CD4-positive, alpha-beta T cell treated with Interleukin-2 at 100 ng/mL for 4 hours (primary cell): ENCODE measurements at places on chromosomes 3 and 15.

GRCh38 chr3:179476215-179476614 is 24.9 kb upstream of the GNB4 start:
- DNase-seq: no peak

DNA sequence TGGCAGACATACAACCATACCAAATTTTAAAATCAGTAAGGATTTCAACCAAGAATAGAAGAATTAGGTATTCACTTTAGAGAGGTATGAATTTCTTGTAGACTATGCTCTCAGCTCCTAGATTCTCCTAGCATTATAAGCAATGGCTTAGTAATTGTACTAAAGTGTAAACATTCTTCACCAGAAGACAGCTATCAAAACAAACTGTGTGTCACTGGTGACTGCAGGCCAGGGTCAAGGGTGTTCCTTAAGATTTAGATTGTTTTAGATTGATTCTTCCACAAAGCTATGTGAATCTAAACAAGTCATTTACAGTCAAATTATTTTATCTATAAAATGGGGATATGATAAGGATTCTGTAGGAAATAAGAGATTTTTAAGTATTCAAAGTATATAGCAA is 23.1 kb upstream of the GP5 start:
- DNase-seq: no peak

DNA sequence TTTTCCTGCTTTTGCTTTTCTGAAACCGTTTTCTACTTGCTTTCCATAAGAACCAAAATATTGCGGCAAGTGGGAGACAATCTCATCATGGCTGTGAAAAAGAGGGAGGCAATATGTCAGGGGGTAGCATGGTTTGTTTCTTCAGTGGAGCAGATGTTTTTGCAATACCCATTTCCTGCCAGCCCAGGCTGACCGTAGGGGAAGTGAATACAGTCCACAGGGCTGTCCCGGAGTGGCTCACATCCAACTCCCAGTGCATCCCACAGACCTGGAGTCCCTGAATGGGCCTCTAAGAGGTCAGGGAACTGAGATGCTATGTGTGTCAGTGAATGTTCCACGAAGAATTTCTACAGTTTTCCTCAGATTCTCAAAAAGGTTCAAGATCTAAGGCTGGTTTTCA is 69.6 kb downstream of the EPHB1 start:
- DNase-seq: no peak

DNA sequence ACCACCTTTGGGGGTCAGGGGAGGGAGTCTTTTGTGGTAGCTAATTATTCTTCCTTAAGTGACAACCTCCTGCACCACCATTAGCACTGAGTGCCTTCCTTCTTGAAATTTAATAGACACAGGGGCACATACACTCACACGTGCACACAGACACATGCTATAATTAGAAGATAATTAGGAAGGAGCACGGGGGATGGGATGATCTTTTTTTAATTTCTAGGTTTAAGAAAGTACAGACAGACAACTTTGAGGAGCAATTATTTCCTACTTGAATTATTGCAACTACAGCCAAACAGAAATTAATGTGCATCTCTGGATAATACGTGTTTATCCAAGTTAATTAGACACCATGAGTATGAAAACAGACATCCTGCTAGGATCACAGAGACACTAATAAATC is 44.8 kb upstream of the GUCA1C start:
- no peak for DNase-seq

DNA sequence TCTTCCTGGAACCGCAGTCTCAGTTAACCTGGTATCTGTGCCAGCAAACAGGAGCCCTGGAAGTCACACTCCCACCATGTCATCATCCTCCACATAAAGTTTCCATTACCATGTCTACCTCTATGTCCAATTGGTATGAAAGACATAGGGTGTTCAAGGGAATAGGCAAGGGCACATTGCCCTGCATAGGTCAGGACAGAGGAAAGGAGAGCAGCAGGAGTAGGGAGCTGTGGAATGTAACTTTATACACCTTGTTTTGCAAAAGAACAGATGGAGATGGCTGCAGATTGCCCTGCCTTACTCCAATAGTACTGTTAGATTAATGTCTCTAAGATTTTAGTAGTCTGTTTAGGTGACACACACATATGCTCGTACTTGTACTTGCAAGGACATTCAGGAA is 1056.4 kb downstream of the NTRK3 start:
- no peak for DNase-seq

DNA sequence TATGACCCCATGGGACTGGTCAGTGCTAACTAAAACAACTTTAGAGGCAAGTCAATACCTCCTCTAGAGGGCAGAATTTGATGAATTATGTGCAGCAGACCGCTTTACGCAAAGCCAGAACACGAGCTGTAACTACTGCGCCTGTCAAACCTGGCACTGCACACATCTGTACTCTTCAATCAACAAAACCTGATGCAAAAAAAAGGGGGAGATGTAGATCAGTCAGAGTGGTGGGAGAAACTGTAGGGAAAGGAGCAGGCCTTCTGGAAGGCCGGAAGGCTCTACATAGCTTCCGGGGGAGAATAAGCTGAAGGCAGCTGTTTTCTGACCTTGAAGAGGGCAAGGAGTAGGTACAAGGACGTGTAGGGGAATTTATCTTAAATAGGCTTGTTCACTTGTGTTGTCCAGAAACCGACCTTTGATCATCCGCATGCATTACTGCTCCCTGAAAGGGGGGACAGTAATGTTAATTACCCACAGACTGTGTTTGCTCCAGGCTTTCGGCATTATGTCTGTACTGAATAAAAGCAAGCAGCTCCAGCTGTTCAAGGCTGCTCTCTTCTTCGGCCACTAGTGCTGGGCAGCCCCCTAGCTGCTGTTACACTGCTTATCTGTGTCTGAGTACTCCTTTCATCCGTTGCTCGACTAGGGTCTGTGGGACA is 41.0 kb downstream of the GPR160 start:
- DNase-seq: no peak

DNA sequence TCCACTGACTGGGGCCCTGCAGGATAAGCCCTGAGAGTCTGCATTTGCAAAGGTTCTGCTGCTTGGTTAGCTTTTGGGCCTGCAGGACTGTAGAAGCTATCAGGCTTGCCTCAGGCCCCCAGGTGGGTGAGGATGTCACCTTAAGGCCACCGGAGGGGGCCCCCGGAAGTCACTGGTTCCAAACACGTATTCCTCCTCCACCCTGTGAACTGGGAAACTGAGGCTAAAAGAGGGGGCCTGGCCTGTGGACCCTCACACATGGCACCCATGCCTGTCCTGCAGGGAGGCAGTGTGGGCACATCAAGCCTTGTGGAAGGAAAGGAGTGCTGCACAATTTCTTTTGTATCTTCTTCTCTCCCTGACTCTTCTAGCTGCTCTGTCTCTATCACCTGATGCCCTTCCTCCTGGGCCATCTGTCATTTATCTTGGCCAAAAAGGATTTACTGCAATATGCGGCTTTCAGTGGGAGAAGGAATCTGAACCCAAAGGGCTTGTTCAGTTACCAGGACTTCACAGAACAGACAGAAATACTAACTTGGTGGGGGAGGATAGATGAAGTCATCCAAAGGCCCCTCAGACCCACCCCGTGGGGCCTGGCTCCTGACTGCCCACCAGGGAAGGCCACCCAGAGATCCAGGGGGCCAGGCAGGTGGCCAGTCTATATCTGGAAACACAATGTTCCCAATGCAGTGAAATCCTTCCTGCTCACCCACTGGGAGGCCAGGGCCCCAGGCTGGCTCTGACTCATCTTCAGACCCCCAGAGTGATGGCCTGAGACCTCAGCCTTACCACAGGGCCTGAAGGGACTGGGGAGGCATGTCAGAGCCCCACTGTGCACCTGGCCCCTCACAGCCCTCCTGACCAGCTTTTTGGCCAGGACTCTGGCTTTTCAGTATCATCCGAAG is 18.3 kb downstream of the UBAP1L start:
- DNase-seq: no peak

DNA sequence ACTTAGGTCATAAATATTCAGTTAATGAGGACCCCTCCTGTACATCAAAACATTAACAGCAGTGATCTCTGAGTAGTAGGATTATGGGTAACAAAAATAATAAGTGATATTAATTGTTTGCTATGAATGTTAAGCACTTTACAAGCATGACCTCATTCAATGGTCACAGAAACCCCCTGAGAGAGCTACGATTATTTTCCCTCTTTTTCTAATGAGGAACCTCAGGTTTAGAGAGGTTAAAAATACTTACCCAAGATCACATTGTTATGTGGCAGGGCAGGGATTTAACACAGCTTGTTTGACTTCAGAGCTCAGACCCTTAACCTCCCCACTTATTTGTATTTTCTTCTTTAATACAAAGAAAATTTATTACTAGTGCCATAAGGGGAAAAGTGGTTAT is 228.2 kb downstream of the TBL1XR1 start:
- no peak for DNase-seq

DNA sequence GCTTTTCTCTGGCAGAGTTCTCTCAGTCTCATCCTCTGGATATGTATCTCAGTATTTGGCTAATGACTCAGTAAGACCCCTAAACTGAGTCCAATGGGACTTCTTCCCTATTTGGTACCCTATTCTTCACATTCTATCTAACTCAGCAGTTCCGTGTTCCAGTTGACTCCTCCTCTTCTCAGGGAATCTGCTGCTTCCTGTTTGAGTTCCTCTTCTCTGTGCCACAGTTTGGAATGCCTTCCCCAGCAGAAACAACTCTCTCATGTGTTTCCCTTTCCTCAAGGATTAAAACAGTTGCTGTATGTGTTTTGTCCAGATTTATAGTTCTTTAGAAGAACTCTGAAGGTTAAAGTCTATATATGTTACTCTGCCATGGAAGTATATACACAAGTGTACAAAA is 344.0 kb upstream of the RARB start:
- DNase-seq: no peak

- no peak for DNase-seq
Measured at GRCh38 chr3:194561306-194561974, 71.8 kb downstream of the TMEM44 start.

GRCh38 chr15:29736744-29737020 is 85.6 kb downstream of the TJP1 start:
- no peak for DNase-seq

- no peak for DNase-seq
Measured at GRCh38 chr3:14256046-14256445, 77.4 kb downstream of the LSM3 start.

GRCh38 chr15:55907797-55908196 is 85.6 kb downstream of the NEDD4 start:
- no peak for DNase-seq
